Stimulated activated CD8-positive, alpha-beta memory T cell treated with anti-CD3 and anti-CD28 coated beads, Interleukin-4, amount 100 ng/mL, for 4 hours (primary cell): ENCODE measurements at places on chromosomes 12 and 14.

DNA sequence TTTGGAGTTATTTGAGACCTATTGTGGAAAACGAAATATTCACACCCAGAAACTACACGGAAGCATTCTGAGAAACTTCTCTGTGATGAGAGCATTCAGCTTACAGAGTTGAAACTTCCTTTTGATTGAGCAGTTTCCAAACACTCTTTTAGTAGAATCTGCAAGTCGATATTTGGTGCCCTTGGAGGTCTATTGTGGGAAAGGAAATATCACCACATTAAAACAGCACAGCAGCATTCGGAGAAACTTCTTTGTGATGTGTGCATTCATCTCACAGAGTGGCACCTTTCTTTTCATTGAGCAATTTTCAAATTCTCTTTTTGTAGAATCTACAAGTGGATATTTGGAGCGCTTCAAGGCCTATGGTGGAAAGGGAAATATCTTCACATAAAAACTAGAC lies 595.7 kb upstream of the ALG10B start:
- DNase-seq: no peak

DNA sequence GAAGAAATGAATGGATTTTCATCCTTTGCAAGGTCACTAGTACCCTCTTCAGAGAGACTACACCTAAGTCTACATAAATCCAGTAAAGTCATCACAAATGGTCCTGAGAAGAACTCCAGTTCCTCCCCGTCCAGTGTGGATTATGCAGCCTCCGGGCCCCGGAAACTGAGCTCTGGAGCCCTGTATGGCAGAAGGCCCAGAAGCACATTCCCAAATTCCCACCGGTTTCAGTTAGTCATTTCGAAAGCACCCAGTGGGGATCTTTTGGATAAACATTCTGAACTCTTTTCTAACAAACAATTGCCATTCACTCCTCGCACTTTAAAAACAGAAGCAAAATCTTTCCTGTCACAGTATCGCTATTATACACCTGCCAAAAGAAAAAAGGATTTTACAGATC lies 40.8 kb downstream of the SPATA7 start:
- DNase-seq: no peak

DNA sequence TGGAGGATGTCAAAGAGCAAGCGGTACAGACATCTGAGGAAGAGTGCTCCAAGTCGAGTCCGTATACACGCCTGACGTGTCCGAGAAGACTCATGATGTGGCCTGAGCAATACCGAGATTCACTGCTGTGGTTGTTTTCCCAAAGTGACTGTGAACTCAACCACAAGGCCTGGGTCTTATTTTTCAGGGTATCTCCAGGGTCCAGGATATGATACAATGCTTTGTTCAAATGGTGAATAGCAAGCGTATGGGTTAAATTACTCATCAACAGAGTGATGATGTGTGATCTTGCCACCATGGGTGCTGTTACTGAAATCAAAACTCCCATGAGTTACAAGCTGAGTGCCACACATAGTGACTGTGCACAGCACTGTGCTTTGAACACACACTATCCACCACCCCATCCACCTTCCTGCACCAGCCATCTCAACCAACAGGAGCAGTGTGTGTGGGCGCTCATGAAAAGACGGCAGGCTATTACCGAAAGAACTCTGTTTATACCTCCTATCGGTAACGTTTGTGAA lies 109.6 kb downstream of the BCAT1 start:
- DNase-seq: no peak

- no peak for DNase-seq
Measured at GRCh38 chr14:24092110-24092504, 2.0 kb upstream of the PCK2 start.

- DNase-seq: no peak
Measured at GRCh38 chr12:56158926-56159461, 835 bp downstream of the MYL6 start.

DNA sequence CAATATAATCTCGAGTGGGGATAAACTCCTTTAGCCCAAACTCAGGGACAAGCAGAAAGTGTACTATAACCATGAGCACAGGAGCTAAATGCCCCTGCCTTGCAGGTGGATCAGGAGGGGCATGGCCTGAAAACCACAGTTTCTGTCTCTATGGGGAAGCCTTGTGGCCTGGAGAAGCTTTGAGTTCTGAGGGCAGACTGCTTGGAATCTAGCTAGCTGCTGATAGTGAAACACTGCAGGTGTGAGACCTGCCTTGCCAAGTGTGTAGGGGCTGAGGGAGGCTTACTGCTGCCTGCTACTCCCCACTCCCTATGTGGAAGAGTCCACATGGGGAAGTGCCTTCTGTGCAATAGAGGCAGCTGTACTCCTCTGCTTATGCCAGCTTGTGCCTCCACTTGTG lies 352.3 kb upstream of the OR4E1 start:
- no peak for DNase-seq

DNA sequence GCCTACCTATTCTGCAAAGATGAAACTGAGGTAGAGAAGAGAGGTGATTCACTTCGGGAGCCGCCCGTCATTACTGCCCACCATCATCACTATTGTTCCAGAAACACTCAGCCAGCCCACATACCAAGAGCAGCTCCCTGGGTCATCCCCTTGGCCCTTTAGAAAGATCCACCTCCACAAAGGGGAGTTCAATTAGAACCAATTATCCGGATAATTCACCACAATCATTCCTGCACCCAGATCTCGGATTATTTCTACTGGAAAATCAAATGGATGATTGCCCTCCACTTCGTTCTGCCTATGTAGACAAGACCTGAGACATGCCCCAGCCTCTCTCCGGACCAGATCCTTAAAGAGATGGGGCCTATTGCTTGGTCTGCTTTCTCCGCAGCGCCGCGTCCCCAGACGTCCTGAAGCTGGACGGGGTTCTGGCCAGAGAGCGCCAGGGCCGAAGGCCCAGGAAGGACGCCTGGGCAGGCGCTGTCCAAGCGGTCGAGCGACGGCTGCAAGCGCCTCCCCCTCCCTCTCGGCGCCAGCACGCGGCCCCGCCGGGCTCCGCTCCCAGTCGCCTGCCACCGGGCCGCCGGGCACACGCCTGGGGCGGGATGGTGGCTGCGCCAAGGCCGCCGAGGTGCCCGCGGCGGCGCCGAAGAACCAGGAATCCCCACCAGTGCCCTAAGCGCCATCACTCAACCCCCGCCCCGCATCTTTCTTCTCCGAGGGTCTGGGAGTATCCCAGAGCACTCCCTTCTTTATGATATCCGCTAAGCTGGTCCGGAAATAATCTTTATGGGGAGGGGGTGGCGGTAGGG lies 1.3 kb upstream of the ASCL1 start:
- DNase-seq: no peak
